ENCODE measurements at places on chromosomes 12 and 14.

GRCh38 chr12:51683763-51684357 is 92.8 kb downstream of the SCN8A start:
- no peak for DNase-seq

GRCh38 chr14:75198291-75198933 is 22.0 kb upstream of the TMED10 start:
- no peak for DNase-seq

GRCh38 chr12:105922670-105923102 is 216.1 kb downstream of the NUAK1 start:
- DNase-seq = no peak

DNA sequence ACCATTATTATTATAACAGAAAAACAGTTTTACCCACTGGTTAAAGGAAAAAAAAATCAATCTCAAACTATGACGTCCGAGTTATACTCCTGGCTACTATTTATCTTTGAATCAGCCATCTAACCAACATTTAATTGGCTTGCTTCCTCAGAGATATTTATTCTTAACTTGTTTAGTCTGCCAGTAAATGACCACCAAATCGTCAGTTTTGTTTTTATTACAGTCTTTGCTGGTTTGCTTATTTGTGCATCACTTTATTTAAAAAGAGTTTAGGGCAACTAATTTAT is 71.2 kb downstream of the RASSF8 start:
- DNase-seq = no peak

GRCh38 chr14:62003701-62004100 is 241.5 kb downstream of the SNAPC1 start:
- DNase-seq = no peak

DNA sequence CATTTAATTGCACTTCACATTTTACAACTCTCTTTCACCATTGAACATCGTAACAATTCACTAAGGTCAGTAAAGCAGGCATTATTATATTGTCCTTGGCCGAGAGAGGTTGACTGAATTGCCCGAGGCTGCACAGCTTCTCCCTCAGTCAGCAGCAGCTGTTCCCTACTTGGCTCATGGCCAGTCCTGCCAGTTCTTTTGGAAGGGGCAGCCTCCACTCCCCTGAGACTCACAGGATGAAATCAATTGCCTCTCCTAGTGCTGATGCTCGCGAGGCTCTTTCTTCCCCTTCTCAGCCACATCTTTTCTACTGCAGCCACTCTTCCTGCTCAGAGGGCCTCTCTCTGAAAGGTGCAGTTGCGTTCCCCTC is 79.9 kb upstream of the KCNA1 start:
- no peak for DNase-seq

DNA sequence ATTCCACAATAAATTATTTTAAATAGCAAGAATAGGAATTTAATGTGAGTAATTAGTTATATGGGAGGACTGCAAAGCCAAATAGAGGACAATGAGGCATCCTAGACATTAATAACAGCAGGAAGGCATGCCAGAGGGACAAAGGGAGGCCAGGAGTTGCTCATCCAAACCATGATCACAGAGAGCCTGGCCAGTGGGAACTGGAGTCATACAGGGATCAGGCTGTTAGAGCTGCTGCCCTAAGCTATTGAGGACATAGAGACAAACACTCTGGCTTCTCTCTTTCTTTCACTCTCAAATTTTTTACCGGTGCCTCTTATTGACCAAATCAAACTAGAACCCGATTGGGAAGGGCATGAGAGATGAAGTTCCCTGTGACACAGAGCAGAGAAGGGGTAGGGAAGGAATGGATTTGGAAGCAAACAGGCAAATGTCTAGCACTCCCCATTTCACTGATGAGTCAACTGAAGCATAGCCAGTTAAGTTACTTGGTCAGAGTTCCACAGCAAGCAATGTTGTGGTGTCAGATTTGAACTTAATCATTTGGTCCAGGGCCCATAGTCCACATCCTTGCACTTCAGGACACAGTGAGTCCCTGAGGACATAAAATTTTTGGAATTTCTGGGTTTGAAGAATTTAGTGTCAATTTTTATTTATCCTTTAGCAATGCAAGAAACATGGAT is 17.9 kb upstream of the CFAP54 start:
- DNase-seq = no peak

DNA sequence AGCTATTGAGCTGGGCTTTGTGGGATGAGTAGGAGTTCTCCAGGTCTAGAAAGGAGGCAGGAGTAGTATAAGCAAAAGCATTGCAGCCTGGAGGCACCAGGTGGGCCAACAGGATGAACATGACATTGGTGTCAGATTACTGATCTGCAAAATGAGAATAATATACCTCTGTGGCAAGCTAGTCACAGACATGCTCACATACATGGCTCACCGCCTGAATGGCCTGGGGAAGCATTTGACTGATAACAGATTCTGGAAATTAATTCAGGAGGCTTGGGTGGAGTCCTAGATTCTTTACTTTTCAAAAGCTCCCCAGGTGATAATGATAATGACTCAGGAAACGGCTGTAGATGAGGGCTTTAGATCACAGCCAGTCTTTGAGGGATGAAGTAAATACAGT is 709 bp downstream of the TCL1B start:
- DNase-seq = no peak

DNA sequence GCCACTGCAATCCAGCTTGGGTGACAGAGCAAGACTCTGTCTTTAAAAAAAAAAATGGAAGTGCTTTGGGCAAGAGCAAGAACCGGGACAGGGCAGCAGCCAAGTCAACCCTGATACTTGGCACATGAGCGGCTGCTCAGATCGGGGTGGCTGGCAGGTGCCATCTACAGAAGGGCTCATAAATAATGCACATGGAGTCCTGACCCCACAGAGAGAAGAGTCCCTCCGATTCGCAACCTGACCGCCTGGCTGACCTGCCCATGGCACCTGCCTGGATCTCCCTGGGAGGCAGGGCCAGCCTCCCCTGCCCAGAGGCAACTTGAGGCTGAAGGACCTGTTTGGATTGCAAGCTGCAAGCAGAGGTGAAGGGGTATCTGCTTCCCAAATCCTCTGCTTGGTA is 9.6 kb upstream of the TMEM120B start:
- no peak for DNase-seq

DNA sequence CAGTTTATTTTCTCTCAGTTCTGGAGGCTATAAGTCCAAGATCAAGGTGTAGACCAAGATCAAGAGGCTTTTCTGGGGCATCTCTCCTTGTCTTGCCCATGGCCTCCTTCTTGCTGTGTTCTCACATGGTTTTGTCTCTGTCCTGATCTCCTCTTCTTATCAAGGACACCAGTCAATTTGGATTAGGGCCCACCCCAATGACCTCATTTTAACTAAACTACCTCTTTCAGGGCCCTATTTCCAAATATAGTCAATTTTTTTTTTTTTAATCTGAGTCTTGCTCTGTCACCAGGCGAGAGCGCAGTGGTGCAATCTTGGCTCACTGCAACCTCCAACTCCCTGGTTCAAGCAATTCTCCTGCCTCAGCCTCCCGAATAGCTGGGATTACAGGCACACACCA is 50.8 kb downstream of the TSHR start:
- no peak for DNase-seq

- DNase-seq = no peak
These were observed 242.6 kb upstream of the CRY1 start for GRCh38 chr12:107335802-107336570.

DNA sequence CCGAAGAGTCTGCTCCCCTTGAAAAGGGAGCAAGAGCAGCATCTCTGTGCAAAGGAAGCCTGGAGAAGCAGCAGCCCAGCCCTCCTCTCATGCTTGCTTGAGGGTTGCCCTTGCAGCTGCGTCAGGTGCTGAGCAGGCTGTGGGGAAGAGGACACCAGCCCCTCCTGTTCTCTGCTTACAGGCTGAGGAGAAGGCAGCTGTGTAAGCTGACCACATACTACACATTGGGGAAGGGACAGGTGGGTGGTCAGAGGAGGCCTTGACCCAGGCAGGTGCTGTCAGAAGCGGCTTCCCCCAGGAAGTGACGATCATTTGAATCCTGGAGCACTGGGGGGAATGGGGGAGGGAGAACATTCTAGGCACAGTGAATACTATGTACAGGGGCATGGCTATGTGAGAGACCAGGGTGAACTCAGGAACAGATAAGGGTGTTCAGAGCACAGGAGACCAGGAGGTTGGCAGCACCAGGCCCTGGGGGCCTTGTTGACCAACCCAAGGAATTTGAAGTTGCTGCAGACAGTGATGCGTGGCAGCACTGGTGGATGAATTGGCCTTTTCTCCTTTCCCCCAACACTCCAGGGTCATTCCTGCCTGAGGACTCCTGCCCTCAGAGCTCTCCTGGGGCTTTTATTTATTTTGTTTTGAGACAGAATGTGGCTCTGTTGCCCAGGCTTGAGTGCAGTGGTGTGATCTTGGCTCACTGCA is 2.7 kb upstream of the KLC1 start:
- DNase-seq = no peak

DNA sequence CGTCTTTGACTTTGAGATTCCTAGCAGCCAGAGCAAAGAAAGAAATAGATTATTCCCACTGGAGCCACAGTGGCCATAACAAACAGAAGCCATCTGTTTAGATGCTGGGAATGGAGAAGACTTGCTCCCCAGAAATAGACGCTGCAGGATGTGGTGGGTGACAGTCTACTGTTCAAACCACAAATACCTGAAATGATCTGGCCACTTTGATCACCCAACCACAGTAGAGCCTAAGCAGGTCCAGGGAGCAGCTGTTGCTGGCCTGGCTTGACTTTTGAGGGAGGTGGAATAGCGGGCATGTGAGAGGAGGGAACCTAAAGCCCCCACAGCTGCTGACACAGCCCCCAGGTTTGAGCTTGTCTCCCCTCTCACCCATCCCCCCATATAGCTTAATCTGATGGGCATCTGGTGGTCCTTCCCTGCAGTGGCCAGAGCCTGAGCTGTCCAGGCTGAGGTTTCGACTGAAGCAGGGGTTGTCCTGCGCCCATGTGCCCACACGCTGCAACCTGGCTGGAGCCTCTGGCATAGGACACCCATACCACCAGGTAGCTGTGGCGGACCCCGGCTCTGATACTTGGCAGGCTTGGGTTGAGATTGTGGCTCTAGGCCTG is 38.7 kb downstream of the SH2B3 start:
- no peak for DNase-seq

- DNase-seq = no peak
These were observed 7.1 kb downstream of the IPO4 start for GRCh38 chr14:24181371-24182077.

- no peak for DNase-seq
These were observed 18.7 kb downstream of the HVCN1 start for GRCh38 chr12:110670161-110670701.

DNA sequence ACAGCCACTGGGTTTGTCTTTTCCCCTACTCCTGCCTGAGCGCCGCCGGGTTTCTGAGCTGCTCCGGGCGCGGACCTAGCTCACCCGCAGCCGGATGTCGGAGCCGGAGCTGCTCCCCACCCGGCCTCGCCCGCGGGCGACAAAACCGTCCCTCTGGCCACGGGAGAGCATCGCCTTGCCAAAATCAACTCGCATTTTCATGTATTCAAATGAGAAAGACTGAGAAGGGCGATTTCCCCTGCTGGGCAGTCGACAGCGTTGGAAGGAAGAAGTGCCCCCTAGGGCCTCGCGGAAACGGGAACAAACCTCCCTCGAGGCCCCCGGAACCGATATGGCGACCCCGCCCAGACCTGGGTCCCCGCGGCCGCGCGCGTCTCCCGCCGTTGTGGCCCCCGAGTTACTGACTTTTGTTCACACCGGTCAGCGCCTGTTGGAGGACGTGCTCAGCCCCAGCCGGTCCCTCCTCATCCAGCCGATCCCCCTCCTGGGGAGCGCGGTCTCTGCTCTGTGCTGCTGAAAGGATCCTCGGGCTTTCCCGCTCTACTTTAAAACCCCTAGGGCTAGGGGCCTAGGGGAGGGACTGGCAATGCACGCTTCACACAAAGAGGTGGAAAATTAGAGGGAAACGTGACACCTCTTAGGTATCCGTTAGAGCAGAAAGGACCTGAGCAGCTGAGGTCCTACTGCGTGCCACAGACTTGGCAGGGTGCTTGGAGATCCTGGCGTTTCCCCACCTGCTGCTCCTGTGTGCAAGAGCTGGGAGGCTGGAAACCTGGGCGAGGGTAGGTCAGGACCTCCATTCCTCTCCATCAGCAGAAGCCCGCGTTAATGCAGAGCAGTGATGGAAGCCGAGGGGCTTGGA is 4.3 kb downstream of the TTC6 start:
- DNase-seq = no peak

- no peak for DNase-seq
These were observed 73.8 kb downstream of the DYRK2 start for GRCh38 chr12:67722296-67722695.

- DNase-seq = no peak
These were observed 68.5 kb downstream of the LIN7A start for GRCh38 chr12:80869264-80869663.

DNA sequence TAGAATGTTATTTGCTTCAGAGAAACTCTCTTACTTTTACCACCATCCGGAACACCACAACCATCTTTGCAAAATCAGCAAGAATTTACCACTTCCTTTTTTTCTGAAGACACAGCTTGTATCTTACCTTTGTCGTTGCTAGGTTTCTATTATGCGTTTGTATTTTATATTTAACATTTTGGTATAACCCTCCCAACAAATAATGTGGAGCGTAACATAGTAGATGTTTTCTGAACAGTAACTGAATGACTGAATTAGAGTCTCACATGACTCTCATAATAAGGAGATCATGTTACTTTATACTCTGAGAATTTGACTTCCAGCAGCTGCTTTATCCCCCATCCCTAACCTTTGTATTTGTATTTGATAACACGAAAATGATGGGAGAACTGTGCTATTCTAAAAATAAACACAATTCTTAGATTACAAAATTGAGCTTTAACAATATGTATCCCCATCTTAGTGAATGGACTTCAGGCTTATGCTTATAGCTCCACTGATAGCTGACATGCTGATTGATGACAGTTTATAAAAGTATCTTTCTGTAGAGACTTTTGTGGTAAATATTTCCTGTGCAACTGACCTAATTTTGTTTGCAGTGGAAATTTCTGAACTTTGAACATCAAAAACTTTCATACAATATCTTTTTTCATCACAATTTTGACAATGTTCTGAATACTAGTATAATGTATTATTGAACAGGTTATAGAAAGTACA is 7.9 kb upstream of the KLRB1 start:
- DNase-seq = no peak

DNA sequence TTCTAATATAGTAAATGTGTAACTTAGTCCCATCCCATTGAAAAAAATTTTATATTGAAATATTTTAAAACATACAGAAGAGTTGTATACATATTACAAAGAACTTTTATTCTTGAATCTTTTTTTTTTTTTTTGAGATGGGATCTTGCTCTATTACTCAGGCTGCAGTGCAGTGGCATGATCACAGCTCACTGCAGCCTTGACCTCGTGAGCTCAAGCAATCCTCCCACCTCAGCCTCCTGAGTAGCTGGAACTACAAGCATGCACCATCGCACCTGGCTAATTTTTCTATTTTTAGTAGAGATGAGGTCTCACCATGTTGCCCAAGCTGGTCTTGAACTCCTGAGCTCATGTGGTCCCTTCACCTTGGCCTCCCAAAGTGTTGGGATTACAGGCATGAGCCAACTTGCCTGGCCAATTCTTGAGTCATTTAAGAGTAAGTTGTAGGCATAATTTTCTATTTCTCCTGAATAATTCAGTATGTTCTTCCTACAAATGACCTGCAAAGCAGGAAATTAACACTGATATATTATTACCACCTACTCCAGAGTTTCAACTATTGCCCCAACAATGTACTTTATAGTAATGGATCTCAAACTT is 153.0 kb upstream of the BMP4 start:
- DNase-seq = no peak

GRCh38 chr12:99146185-99146584 is 501.1 kb downstream of the APAF1 start:
- no peak for DNase-seq

All from Panc1 (cell line).